ENCODE measurements at places on chromosomes 3 and 15. TPM values are rescaled to one million over a fixed set of nuclear protein-coding genes. Genes with fewer than 3 reads are reported as not detected.

SV2B gene
- 61.6 TPM for polyA plus RNA-seq

RPP25 gene
- 9.4 TPM for polyA plus RNA-seq

ZXDC gene
- polyA plus RNA-seq = 30.8 TPM

PCOLCE2 gene
- polyA plus RNA-seq = 1.7 TPM

SCN5A gene
- polyA plus RNA-seq = 1.4 TPM

GOLGA6B gene
- not detected for polyA plus RNA-seq

DNAH12 gene
- not detected for polyA plus RNA-seq

SLC9A9 gene
- polyA plus RNA-seq = 4.9 TPM

TMF1 gene
- polyA plus RNA-seq = 2.5 TPM

SLC9C1 gene
- not detected for polyA plus RNA-seq

PLA2G4E gene
- polyA plus RNA-seq = not detected

SCN11A gene
- not detected for polyA plus RNA-seq

MRPL46 gene
- 21.8 TPM for polyA plus RNA-seq

STARD9 gene
- polyA plus RNA-seq = 1.6 TPM

GRAMD1C gene
- 3.0 TPM for polyA plus RNA-seq

NPAP1 gene
- not detected for polyA plus RNA-seq

GATM gene
- polyA plus RNA-seq = 58.9 TPM

ANKUB1 gene
- not detected for polyA plus RNA-seq
